ENCODE measurements at places on chromosomes 16 and 17.

DNA sequence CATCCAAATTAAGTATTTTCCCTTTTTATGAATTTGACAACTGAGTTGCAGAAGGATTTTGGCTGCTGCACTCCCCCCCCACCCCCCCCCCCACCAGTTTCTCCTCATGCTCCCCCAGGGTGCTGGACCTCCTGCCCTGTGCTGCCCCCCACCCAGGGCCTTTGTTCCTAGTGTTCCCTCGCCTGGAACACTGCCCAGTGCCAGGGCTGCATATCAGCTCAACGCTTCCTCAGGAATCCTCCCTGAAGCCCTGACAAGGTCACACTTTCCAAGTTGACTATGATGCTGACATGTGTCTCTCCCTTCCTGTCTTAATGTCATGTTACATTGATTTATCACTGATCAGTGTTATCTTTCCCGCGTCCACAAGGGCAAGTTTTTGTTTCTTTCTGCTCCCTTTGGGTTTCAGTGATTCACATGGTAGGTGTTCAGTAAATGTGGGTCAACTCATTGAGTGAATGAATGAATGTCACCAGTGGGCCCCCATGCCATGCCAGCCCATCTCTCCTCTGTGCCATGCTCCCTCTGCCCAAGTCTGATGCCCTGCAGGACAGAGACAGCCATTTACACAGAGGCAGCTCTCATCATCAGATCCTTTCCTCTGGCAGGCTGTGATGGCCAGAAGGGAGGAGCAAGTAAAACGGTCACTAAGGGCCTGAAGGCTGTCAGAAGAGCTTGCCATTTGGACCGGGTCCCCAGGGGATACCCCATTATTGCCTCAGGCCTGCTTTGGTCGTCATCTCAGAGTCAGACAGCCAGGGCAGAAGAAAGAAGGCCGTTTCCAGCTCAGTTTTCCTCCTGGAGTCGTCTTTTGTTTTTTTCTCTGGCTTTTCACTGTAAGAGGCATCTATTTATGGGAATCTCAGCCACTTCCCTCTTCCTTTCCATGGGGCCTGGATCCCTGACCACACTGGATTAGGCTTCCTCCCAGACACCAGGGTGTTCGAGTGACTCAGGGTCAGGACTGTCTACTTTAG lies 386.2 kb downstream of the SNX29 start:
- no peak for DNase-seq

DNA sequence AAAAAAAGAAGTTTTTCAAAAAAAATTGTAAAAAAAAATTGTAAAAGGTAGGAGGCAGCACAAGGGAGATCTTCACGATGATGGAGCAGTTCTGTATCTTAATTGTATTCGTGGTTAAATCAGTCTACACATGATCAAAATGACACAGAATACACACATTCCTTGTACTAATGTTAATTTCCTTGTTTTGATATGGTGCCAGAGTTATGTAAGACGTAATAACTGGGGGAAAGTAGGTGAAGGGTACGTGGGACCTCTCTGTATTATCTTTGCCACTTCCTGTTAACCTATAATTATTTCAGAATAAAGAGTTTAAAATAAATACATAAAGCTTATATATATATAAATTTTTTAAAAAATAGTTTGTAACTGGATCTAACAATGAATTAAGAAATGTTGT lies 36.8 kb downstream of the HELZ start:
- no peak for DNase-seq

- no peak for DNase-seq
These were observed 25.2 kb downstream of the C17orf67 start for GRCh38 chr17:56808503-56808902.

DNA sequence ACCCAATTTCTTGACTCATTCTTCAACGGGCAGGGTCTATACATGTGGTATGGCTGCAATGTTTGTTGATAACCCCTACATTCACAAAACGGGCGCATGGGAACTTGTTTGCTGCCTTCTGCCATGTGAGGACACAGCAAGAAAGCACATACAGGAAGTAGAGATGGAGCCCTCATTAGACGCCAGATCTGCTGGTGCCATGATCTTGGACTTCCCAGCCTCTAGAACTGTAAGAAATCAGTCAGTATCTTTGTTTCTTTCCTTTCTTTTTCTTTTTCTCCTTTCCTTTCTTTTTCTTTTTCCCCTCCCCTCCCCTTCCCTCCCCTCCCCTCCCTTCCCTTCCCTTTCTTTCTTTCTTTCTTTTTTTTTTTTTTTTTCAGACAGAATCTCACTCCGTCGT lies 165.2 kb downstream of the WWOX start:
- no peak for DNase-seq

- no peak for DNase-seq
These were observed 6.0 kb downstream of the TTC19 start for GRCh38 chr17:16005636-16006035.

GRCh38 chr16:57038166-57038565 lies 48.8 kb downstream of the NLRC5 start:
- no peak for DNase-seq

DNA sequence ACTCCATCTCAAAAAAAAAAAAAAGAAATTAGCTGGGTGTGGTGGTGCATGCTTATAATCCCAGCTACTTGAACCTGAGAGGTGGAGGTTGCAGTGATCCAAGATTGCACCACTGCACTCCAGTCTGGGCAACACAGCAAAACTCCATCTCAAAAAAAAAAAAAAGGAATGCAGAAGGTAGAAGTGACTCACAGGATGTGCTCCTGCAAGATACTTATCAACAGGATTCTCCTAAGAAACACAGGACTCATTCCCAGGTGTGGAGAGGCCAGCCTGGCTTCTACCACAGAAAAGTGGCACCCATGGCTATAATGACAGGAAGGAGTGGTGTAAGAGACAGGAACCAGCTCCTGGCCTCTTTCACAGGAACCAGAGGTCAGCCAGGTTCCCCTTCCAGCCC lies 13.8 kb downstream of the ELMO3 start:
- no peak for DNase-seq

DNA sequence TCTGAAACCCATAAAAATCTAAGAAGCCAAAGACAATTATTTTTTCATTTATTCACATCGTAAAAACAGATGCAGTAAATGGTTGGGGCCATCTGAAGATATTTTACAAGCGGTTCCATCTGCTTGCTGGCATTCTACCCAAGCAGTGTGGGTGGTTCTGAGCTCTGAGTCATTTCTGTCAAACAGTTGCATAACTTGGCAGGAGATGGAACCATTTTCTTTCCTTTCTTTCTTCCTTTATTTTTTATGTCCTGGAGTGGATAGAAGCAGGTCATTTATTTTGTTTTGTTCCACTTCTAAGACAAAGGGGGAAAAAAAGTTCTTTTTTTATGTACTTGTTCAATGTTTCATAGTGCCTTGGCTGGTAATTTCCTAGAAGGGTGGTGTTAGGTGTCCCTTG lies 1151.9 kb upstream of the GOT2 start:
- no peak for DNase-seq

GRCh38 chr16:89322321-89323119 lies 105.0 kb downstream of the ZNF778 start:
- DNase-seq = no peak

DNA sequence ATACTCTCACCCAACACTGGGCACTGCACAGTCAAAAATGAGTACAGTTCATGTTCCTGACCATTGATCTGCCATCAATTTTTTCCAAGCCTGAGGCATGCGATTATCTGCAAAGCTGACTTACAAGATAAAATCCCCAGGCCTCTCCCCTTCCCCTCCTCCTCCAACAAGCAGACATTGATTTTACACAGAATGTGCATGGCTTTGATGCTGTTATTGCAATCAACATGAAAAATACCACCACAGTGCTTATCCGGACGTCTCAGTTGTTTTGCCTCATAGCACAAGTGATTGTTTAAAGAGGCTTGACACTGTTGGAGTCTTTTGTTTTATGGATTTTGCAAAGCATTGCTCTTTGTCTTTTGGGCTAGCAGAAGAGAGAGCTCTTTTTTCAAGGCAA lies 163.8 kb downstream of the TOX3 start:
- DNase-seq = no peak

GRCh38 chr16:21263640-21264570 lies 14.2 kb downstream of the CRYM start:
- no peak for DNase-seq

GRCh38 chr16:81008505-81008789 lies 1.4 kb downstream of the CENPN start:
- no peak for DNase-seq

- DNase-seq = no peak
These were observed 205.4 kb downstream of the COPRS start for GRCh38 chr17:31653691-31654090.

DNA sequence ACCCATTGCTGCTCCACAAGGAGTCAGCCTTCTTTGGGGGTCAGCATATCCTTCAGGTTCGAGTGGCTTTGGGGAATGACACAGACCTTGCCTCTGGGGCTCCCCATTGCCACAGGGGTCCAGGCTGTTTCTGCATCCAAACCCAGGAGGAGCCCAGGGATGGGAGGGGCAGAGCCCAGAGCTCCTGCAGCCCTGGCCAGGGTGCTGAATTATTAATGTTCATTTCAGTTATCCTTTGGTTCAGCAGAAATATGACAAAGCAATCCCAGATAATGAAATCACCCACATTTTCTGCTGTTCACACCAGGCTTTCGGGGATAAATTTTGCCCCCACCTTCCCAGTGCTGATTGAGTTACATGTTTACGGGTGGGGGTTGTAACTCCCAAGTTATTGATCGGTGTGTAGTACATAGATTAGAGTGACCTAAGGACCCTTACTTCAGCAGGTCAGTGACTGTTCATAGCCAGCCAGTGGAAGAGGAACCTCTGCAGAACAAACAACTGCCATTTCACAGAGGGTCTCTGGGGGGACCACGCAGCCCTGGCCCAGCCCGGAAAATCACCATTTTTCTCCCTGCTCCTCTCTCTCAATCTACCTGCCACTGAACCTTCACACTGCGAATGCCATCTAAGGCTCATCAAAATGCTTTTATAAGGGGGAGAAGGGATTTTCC lies 240.3 kb upstream of the N4BP1 start:
- no peak for DNase-seq

- no peak for DNase-seq
These were observed 44.8 kb upstream of the MED13 start for GRCh38 chr17:62109924-62110323.

DNA sequence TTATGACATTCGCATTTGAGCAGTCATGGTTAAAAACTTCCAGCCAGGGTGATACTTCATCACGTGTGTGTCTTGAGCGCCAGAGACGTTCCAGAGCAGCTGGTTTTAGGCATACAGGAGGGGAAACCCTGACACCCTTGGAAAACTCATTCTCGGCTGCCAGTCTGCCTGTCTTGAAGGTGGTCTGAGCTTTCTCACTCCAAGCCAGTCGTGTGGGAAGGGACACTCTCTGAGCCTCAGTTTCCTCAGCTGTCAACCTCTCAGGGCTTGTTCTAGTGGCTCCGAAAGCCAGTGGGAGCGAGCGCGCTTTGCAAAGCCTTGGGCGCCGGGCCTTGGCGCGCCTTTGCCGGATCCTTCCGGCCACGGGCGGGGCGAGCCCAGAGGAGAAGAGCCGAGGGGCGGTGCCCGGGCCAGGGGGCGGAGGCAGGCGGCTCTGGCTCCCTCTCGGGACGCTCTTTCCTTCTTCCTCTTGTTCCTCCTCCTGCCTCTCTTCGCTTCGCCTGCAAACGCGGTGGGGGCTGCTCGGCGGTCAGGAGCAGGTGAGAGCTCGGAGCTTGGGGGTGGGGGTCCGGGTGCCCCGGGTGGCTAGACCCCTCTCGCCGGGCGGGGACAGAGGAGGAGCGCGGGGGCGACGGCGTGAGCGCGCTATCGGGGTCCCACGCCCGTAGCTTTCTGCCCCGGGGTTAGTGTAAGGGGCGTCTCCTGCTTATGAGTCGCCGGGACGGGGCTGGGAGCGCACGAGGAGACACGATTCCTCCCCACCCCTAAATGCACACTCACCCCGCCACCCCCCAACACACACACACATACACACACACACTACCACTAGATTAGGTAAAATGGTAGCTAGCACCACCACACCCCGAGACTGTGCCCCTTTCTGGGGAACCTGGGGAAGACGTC lies at the start of gene LDAF1:
Gene LDAF1 (plus strand): TSS at position 467 of the 903 bp plus-strand sequence. CDS start 2,509 bp downstream, outside the sequence.
- peak; percentile 72 for DNase-seq

DNA sequence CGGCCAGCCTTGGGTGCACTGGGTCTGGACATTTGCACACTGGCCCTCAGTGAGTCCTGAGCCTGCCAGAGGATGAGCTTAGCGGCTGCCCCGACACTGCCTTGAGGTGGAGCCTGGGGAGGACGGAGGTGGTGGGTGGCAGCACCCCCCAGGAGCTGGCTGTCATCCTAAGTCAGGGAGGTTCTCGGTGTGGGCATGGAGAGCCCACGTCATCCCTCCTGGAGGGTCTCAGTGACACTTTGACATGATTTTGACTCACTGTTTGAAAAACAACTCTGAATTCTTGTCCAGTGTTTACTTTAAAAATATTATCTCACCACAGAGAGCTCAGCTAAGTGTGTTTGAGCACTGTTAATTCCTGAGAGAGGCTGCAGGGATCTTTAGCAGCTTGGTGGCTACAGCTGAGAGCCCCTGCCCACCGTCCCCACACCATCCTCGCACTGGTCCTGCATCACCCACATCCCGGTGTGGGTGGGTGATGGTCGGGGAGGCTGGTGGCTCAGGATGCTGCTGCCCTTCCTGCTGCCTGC lies 63.1 kb downstream of the BANP start:
- DNase-seq = no peak

- DNase-seq = no peak
These were observed 128.7 kb upstream of the CHMP6 start for GRCh38 chr17:80862978-80863377.

GRCh38 chr16:72110662-72111615 lies 17.3 kb downstream of the DHX38 start:
- DNase-seq = no peak

- DNase-seq = no peak
These were observed 53.0 kb downstream of the N4BP1 start for GRCh38 chr16:48556913-48557351.

DNA sequence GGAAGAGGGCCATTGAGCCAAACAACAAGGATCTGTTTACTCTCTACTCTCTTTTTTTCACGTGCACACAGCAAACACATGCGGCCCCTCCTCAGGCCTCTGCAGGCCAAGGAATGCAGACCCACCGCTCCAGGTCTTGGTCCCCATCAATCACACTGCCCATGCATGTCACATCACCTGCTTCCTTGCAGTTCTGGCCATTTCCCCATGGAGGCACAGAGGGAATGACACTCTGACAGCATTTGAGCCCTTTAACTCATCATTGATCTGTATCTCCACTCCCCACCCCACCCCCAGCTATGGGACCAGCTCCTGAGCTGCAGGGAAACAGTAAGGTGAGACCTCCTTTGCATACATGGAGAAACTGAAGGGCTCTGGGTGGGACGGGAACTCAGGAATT lies 45.9 kb upstream of the MEIOC start:
- DNase-seq = no peak

DNA sequence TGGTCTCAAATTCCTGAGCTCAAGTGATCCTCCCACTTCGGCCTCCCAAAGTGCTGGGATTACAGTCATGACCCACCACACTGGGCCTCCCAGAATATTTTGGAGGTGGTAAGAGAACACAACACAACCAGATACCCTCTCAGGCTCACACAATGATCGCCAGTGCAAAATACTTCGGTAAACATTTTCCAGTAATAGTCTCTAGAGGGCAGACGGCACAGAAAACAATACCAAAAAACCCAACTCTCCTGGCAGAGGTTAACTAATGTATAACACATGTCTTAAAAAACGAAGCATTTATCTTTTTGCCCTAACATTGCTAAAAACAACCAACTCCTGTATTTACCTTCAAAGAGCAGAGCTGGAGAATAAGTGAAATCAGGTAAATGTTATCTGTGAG lies 10.5 kb downstream of the NUFIP2 start:
- no peak for DNase-seq

- no peak for DNase-seq
These were observed 29.4 kb upstream of the SUPT4H1 start for GRCh38 chr17:58381124-58382035.

GRCh38 chr17:1174263-1174880 lies 5.4 kb downstream of the ABR start:
- DNase-seq = no peak
